ENCODE measurements at places on chromosomes 12 and 14. TPM values are rescaled to one million over a fixed set of nuclear protein-coding genes. Genes with fewer than 3 reads are reported as not detected.

The TAS2R46 gene
- 6.3 TPM for total RNA-seq

The DCD gene
- not detected for total RNA-seq

The KRT2 gene
- total RNA-seq: not detected

The HNF1A gene
- total RNA-seq: not detected

The AICDA gene
- not detected for total RNA-seq

The AKAP5 gene
- 0.29 TPM for total RNA-seq

The KIF5A gene
- total RNA-seq: 0.66 TPM

The GPR162 gene
- total RNA-seq: 6.1 TPM

All from smooth muscle cell of trachea (primary cell).